Temporal lobe (tissue), 4 donors: ENCODE measurements at places on chromosomes 4 and X. TPM values are rescaled to one million over a fixed set of nuclear protein-coding genes. Genes with fewer than 3 reads are reported as not detected.

KDR gene
- total RNA-seq = 16.5 TPM

TRIM75 gene
- not detected for total RNA-seq

ZNF518B gene
- 60.5 TPM for total RNA-seq

ARHGAP10 gene
- 1.2 TPM for total RNA-seq

CHIC1 gene
- total RNA-seq = 12.0 TPM
